Dorsolateral prefrontal cortex (tissue), 122 donors: ENCODE measurements at places on chromosomes 6 and 20.

- no peak for DNase-seq
These were observed 23.1 kb downstream of the ALDH5A1 start for GRCh38 chr6:24517659-24518543.

- no peak for DNase-seq
These were observed 71.4 kb upstream of the UFL1 start for GRCh38 chr6:96450082-96450769.

DNA sequence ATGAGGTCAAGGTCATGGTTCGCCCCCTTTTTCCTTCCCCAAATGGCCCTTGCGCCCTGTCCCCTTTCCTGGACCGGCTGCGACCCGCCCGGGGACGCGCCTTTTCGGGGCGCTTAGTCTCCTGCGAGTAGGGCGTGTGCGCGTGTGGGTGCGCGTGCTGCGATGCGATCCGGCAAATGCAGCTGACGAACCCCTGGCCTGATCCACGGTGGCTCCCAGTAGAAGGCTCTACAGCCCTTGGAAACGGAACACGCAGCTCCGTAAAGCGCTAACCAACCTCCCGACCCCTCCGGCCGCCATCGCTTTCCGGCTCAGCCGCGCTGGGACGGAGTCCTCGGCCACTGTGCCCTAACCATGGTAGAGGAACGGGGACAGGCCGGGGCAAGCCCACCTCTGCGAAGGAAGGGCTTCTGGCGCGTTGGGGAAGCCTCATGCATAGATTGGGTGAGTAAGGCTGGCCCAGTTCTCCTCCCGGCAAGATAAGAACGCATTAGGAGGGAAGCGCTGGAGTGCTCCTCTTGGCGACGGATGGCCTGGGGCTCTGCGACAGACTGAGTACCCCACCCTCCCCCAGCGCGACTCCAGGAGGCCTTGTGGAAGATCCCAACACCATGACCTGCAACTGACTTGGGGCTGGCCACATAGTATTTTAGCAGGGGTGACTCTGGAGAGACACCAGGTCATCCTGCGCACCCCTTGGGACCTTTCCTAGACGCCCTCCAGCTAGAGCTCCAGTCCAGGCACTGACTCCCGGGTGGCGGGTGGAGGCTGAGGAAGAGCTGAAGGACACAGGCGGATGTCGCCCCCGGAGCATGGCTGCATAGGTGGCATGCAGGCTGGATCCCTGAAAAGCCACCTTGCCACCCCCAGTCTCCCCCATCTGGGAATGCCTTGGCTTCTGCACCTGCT is 1.1 kb upstream of the SLC4A11 start:
- DNase-seq = no peak

- DNase-seq = no peak
These were observed 218.3 kb upstream of the CST7 start for GRCh38 chr20:24730750-24731149.

GRCh38 chr20:44993343-44993742 is 27.0 kb downstream of the STK4 start:
- no peak for DNase-seq

DNA sequence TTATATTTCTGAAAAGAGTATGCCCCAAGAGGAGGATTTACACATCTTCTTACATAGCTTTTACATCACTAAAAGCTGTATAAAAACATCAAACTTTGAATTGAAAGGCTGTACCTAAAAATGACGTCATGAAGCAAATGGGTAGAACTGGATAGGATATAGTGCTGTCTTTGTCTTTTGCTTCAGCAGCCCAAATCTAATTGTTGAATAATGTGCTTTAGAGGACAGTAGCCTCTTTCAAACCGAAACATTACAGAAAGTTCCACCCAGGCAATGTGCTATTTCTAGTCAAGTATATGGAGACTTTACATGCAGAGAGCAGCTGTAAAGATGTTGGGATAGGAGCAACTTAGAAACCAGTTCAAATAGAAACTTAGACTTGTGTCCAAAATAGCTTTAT is 51.9 kb downstream of the ADGRG6 start:
- DNase-seq = no peak

DNA sequence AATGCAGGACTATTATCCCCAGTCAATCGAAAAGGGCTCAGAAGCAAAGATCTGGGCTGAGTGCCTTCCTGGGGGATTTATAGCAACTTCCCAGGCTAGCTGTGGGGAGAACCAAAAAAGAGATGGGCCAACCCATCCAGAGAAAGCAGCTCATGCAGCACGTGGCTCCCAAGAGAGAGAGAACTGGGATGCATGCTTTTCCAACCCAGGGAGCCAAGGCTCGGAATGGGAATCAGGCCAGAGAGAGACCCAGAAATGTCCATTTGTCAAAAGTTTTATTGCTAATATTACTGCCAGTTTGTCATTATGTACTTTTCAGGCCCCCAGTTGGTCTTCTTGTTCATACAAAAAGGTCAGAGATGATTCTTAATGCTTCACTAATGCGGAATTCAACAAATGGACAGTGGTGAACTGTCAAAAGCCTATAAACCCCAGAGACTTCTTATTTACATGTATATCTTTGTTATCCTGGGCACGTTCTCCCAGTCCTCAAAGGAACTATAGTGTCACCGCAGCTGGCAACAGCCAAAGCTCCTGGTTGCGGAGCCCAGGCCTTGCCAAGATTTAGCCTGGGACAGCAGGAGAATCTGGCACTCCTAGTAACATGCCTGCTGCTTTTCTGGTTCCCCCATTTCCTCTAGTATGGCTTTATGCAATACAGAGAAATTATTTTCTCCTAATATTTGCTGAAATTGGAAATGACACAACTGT is 139.1 kb upstream of the POU3F2 start:
- no peak for DNase-seq

DNA sequence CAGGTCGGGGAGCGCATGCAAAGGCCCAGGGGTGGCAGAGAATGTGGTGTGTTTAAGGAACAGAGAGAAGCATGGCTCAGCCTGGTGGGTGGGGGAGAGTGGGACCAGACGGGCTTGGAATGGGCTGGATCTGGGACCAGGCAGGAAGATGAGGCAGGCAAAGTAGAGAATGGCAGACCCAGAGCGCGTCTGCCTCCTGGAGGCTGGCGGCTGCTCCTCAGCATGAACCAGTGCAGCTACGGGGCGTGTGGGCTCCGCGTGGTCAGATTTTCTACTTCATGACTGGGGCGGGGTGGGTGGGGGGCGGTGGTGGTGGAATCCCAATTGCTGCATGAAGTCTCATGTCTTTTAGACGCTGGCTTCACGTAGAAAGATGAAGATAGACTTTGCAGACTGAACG is 135.6 kb downstream of the TFAP2C start:
- DNase-seq = no peak

DNA sequence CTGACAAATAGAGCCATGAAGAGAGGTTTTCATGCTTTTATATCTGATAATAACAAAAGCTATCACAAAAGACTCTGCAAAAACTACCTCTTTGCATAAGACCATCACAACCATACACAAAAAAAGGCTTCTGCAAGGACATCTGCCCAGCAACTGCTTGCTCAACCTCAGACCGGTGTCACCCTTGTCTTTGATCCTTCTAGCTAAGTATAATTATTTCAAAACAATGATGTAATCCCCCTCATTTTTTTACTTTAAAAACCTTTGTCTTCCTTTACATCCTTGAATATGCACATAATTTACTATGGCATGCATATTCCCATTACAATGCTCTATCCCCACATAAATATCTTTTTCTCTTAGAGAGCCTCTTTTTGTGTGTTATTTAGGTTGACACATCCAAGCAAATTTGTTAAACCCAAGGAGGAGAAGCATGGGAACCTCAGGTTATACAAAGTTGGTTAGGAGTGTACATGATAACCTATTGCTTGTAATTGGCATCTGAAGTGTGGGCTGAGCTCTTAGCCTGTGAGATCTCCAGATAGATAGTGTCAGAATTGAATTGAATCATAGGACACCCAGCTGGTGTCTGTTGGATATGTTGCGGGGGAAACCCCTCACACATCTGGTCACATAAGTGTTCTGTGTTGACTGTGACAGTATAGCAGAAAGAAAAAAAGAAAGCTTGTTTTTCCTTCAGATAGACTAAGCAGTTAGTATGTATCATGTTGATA is 20.7 kb upstream of the CGA start:
- DNase-seq = no peak

DNA sequence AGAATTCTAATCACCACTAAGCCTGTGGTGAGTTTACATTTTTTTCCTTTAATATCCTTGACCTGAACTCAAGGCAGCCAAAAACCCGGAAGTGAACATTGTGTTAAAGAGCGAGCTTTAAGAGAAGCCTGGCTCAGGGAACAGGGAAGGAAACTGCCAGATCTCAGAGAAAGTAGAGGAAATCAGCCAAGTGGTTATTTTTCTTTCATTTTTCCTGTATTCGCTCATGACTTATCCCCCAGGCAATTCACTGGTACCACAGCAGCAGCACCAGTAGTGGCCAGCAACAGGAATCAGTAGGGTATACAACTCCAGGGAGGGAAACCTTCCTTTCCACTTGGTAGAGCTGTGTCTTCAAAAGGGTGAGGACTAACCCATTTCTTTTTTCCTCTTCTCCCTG is 89.6 kb upstream of the HMGCLL1 start:
- no peak for DNase-seq

- no peak for DNase-seq
These were observed 28.1 kb downstream of the RAMACL start for GRCh38 chr6:166558156-166559005.

DNA sequence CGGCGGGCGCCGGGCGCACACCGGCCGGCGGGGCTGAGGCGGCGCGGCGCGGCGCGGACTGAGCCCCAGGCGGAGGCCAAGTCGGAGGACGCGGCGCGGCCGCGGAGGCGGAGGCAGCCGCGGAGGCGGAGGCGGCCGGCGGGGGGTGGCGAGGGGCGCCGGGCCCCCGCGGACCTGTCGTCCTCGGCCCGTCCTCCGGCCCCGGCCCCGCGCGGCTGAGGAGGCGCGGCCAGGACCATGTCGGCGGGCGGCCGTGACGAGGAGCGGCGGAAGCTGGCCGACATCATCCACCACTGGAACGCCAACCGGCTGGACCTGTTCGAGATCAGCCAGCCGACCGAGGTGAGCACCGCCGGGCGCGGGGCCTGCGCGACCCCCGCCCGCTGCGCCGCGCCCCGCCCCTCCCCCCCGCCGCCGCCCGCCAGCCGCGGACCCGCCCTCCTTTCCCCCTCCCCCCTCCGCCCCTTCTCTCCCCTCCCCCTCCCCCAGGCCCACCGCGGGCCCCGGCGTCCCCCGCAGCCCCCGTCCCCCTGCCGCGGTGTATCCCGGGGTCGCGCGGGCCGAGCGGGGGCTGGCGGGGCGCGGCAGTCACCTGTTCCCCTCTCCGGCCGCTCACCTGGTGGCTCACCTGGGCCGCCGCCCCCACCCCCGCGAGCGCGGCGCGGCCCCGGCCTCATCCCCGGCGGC is at the start of gene AFDN:
AFDN (plus strand) TSS at position 16 of the 687 bp plus-strand sequence; CDS start at position 238, 222 bp downstream.
- DNase-seq = no peak

DNA sequence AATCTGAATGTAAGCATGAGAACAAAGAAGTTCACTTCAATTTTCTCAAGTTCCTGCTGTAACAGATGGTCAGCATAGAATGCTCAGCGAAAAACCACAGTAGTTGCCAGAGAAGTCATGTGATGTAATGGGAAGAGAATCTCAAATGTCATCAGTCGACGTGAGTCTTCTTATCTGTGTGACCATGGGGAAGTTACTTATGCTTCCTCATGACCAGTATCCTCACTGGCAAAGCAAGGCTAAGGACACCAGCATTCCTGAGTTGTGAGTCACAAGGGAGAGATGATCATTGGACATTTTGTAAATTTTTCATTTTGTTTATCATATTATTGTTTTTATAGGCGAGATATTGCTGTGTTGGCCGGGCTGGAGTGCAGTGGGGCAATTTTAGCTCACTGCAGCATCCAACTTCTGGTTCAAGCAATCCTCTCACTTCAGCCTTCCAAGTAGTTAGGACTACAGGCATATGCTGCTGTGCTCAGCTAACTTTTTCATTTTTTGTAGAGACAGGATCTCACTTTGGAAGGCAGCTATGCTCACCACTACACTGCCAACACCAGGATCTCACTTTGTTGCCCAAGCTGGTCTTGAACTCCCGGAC is 21.9 kb downstream of the SGK1 start:
- DNase-seq = no peak

DNA sequence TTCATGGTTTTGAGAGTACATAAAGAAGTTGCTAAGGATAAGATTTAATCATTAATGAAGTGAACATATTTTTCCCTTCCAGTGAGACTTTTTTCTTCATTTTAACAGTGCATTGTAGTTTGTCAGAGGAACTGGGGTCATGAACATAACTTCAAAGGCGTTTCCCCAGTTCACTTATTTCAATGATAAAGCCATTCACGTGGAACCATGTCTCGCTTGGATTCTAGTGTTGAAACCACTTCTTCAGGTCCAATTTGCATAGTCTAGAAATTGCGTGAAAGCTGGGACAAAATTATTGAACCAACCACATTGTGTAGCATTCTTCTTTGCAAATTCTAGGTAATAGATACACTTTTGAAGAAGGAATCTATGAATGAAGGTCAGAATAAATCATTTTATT is 197.0 kb downstream of the CLIC5 start:
- DNase-seq = no peak

- no peak for DNase-seq
These were observed 101.1 kb upstream of the PLCB4 start for GRCh38 chr20:8967641-8968245.

GRCh38 chr6:114135363-114135971 is 164.5 kb upstream of the HDAC2 start:
- DNase-seq = no peak

- no peak for DNase-seq
These were observed 96.2 kb downstream of the RTN4IP1 start for GRCh38 chr6:106533054-106533453.

- DNase-seq = no peak
These were observed 1.3 kb downstream of the TAPBP start for GRCh38 chr6:33312361-33313104.

DNA sequence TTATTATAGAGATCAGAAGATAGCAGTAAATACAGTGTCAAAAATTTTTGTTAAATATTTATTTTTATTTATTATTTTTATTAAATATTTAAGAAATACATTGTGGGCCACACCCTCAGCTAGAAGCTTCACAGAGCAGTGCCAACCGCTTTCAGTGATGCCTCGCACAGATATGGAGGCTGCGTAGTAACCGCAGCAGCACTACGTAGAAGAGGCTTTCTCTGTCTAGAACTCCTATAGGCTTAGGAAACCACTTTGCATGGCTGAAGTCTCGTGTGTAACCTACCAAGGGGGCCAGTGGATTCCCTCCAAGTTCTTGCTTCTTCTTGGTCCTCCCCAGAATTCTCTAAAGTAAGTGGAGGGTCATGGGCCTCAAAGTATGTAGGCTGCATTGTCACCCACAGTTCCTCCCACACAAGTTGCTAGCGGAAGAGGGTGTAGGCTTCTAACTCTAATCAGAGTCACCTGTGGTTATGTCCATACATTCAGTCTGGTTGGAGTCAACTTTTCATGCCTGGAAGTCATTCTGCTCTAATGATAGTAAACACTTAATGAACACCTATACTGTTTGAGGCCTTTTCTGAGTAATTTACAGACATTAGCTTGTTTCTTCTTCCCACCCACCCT is 285.6 kb downstream of the CDKAL1 start:
- no peak for DNase-seq

GRCh38 chr6:73248192-73248903 is 14.6 kb downstream of the KHDC1 start:
- no peak for DNase-seq
